Fibroblast of upper back skin (primary cell): ENCODE measurements at places on chromosomes 6 and 20.

DNA sequence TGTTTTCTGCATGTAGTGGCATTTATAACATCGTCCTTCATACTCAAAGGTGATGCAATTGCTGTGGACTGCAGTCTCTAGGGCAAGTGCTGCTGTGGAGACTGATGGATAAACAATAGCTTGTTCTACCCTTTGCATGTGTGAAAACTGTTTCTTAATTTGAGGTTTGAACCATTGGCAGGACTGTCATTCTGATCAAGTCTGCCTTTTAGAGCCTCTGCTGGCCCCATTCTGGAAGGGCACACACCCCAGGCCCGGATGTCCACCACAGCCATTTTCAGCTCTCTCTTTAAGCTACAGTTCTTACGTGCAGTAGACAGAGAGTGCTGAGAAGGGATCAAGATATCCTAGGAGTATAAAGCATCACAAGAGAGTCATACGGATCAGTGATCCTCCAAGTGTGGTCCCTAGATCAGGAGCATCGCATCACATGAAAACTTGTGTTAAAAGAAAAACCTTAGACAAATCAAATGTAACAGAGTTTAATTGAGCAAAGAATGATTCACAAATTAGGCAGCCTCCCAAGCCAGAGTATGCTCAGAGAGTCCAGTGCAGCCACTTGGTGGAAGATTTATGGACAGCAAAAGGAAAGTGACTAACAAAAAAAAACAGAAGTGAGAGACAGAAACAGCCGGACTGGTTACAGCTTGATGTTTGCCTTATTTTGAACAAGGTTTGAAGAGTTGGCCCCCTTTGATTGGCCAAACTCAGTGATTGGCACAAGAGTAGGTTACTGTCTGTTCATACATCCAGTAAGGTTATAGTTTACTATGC lies 52.0 kb downstream of the FRK start:
- peak; percentile 83 for DNase-seq

DNA sequence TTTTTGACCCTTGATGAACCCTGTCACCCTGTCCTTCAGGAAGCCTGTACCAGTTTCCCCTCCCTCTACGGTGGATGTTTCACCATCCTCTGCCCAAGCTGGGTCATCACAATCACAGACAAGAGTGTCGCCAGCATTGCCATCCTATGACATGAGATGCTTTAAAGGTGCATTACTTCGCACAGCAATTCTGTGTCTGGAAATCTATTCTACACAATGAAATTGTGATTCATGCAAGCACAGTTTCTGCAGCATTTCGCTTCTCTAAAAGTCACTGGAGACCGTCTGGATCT lies 2.5 kb upstream of the ULBP2 start:
- no peak for DNase-seq

DNA sequence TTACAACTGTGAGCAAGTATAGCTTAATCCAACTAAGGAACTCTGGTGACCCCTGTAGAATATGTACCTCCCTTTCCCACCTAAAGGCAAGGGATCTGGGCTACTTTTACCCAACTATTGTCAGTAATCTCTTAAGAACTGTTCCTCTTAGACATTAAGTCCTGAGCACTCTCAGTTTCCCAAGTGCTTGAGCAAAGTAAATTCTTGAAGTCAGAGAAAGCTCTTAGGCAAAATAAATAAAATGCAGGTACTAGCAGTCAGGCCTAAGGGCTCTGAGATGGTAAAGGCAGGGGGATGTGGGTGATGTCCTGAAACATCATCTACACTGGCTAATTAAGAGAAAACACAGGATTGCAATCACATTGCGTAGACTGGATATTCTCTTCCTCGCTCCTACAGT lies 446.4 kb upstream of the FLRT3 start:
- DNase-seq: no peak

DNA sequence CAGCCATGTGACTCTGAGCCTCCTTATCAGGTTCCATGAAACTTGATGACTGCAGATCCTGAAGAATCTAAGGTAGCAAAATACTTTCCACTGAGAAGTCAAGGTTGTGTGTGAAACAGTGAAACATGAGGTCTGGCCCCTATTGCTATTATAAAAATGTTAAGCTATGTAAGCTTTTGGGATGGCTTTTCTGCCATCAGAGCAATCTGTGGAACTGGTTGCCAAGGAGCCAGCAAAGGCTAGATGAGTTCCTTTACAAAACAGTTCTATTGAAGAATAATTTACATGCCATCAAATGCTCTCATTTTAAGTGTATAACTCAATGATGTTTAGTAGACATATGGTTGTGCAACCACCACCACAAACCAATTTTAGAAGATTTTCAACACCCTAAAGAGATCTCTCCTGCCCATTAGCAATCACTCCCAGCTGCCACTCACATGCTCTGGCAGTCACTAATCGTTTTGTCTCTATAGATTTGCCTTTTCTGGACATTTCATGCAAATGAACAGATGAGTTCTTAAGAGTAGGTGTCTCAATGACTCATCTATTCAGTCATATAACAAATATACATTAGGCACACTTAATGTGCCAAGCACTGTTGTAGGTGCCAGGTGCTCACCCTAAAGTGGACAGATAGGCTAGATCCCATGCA lies 19.9 kb upstream of the MEP1A start:
- DNase-seq: no peak

DNA sequence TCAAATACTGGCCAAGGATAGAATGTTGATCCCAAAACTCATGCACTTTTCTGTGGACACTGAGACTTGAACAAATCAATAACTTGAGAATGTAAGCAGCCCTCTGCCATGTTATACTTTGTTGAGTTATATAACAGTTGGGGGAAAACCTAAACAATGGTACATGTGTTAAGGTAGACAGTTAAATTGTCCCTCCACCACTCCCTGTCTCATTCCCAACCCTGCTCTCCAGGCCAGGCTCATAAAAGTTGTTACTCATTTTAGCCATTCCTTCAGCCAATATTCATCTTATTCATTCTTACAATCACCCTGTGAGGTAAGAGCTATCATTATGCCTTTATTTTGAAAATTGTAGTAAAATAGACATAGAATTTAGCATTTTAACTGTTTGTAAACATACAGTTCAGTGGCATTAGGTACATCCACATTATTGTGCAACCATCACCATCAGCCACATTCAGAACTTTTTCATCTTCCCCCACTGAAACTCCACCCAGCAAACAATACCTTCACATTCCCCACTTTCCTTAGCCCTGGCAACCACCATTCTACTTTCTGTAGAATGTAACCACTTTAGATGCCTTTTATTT lies 38.2 kb upstream of the IER3 start:
- DNase-seq: peak; percentile 64

DNA sequence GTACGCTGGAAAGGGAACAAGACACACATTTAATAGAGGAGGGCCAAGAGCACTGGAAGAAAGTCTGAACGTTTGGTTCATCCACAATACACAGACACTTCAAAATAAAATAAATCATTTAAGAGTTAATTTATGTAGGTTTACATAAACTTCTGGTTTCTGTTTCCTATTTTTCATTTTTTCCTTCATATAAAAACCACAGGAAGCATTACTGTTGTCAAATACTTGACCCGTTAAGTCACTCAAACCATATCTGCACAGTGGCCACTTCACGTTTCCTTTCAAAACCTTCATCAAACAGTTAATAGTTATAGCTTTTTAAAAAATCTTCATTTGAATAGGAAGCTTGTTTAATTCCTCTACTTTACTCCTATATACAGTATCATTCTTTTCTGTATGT lies 257.6 kb upstream of the THEMIS start:
- DNase-seq: no peak

GRCh38 chr6:77979204-77979603 lies 326.4 kb downstream of the MEI4 start:
- no peak for DNase-seq

GRCh38 chr6:34352305-34352937 lies 40.0 kb downstream of the NUDT3 start:
- DNase-seq: peak; percentile 25

GRCh38 chr6:40933864-40934263 lies 105.2 kb downstream of the UNC5CL start:
- no peak for DNase-seq

DNA sequence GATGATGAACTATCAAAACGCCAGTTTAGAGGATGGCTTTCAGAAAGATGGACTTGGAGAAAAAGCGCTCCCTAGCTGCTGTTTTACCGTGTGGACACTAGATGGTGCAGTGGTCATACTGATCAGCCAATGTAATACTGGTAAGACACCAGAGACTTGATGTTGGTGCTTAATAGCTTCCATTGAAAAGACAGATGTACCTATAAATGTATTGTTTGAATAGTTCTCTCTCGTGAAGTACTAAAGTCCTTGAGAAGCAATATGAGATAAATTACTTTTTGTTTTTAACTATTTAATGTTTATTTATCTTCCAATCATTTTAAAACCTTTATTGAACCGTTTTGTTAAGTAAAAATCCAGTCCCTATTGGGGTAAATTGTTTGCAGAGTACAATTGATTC lies 63.9 kb upstream of the FUCA2 start:
- peak; percentile 80 for DNase-seq
